ENCODE measurements at places on chromosomes 11 and 22.

DNA sequence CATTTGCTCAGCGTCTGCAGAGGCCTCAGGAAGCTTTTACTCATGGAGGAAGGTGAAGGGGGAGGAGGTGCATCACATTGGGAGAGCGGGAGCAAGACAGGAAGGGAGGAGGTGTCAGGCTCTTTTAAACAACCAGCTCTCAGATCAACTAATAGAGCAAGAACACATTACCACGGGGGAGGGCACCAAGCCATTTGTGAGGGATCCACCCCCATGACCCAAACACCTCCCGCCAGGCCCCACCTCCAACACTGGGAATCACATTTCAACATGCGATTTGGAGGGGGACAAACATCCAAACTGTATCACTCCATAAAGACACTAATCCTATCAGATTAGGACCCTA lies 18.9 kb upstream of the THY1 start:
- DNase-seq = no peak

- no peak for DNase-seq
These were observed at the start of gene MMP8 for GRCh38 chr11:102724904-102725500. MMP8 (minus strand) TSS chr11:102724954; CDS start chr11:102724855, 99 bp downstream.

DNA sequence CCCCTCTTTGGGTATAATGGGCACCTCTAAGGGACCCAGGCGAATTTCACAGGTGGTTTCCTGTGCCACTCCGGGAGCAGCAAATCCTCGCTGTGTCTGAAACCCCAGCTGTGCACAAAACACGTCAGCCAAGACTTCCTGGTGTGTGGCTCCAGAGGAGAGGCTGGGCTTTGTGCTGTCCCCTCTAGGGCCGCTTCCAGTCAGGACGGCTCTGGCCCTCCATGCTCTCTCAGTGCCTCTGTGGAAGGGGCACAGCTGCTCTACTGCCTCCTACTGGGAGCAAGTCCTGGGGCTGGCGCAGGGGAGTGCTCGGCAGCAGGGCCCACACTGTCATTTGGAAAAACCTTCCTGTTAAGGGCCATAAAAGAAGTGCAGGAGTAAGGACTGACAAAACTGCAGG lies 23.7 kb upstream of the ARFGAP3 start:
- no peak for DNase-seq

DNA sequence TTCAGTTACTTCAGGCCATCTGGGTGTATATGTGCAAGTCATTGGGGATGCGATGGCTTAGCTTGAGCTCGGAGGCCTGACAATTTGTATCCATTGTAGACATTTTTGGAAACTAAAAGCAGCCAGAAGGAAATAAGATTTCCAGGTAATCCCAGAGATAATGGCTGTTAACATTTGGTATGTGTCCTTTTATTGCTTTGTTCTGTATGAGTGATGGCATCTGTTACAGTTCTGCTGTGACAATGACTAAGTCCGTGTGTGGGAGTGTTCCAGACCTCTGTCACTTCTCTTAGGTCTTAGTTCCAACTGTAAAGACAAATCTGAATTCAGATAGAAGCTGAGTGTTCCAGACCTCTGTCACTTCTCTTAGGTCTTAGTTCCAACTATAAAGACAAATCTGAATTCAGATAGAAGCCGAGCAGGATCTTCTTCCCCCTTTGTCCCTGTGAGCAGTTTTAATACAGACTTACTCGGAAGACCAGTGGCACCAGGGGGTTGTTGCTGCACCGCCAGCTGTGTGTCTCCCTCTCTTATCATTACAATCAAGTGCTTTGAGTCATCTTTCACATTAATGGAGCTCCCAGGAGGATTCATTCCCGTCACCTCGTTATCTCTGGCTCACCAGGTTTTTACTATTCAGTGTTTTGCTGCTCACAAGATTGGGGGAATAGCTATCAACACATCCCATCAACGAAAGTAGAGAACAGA lies 190.9 kb upstream of the SORL1-AS1 start:
- no peak for DNase-seq

Measured in GM03348 (cell line).